Heart right ventricle (tissue), 16 donors: ENCODE measurements at places on chromosomes 3 and 15. TPM values are rescaled to one million over a fixed set of nuclear protein-coding genes. Genes with fewer than 3 reads are reported as not detected.

GRCh38 chr3:37862219-37862902 lies 681 bp downstream of the CTDSPL start:
- peak overlapping the region; percentile 81 for H3K27ac ChIP-seq
- H3K4me3 ChIP-seq: peak overlapping the region; percentile 72
- peaks cover 51% of the 10 kb centered on the region for H3K4me1 ChIP-seq

DNA sequence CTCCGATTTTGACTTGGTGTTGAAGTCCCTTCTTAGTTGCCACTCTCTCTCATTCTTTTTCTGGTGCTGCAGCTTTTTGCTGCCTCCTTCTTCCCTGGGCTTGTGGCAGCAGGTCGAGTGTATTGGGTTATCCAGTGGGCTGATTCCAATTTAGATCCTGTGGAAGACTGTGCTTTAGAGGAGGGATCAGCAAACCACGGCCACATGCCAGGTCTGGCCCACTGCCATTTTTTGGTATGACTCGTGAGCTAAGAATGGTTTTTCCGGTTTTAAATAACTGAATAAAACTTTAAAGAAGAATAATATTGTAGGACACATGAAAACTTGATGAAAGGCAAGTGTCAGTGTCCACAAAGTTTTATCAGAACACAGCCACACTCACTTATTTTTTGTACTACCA lies 330.5 kb downstream of the ROBO2 start:
- H3K27me3 ChIP-seq: no peaks in the 10 kb centered on the region
- DNase-seq: peak; percentile 12
- H3K4me1 ChIP-seq: no peaks in the 10 kb centered on the region
- H3K4me3 ChIP-seq: no peak overlapping the region
- H3K36me3 ChIP-seq: no peaks in the 10 kb centered on the region

DNA sequence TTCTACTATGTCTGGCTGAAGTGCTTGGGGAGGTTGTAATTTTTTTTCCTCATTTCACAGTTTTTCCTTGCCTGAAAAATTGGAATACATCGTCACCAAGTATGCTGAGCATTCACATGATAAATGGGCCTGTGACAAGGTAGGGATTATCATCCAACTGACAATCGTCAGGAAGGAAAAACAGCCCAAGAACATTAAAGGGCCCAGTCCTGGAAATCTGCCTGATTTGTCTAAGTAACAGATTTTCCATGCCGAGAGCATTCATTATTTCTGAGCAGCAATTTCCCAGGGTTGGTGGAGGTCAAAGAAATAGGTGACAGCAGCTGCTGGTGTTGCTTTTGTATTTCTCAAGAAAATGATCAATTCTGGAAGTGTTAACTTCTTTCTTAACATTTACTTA lies 226.0 kb upstream of the CHRM5 start:
- H3K4me3 ChIP-seq: no peak overlapping the region
- H3K4me1 ChIP-seq: no peaks in the 10 kb centered on the region
- DNase-seq: no peak
- H3K27me3 ChIP-seq: peaks cover 6% of the 10 kb centered on the region
- no peak overlapping the region for H3K27ac ChIP-seq

The GPR87 gene
- total RNA-seq: not detected

- no peak overlapping the region for H3K4me3 ChIP-seq
- H3K27ac ChIP-seq: no peak overlapping the region
- H3K36me3 ChIP-seq: no peaks in the 10 kb centered on the region
- DNase-seq: no peak
- H3K27me3 ChIP-seq: no peaks in the 10 kb centered on the region
- peaks cover 18% of the 10 kb centered on the region for H3K4me1 ChIP-seq
These were observed 27.6 kb downstream of the TBC1D2B start for GRCh38 chr15:78049691-78050440.

DNA sequence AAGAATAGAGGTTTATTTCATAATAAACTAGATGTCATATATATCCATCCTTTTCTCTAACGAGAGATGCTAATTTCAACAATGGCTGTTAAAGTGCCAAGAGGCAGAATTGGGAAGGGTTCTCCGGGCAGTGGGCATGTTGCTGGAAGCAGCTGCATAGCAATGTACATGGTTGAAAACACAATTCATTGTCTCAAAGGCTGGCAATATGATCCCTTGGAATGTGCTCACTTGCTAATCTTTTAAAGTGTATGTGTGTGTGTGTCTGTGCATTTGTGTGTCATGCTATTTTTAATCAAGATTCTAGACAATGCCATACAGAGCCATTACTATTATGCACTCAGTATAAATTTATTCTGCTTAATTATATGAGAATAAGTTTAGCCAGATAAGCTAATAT lies 1020.3 kb downstream of the NAALADL2 start:
- no peak for DNase-seq
- no peaks in the 10 kb centered on the region for H3K36me3 ChIP-seq
- H3K27ac ChIP-seq: no peak overlapping the region
- H3K27me3 ChIP-seq: no peaks in the 10 kb centered on the region

- H3K27ac ChIP-seq: no peak overlapping the region
- no peaks in the 10 kb centered on the region for H3K36me3 ChIP-seq
- H3K4me3 ChIP-seq: no peak overlapping the region
- no peaks in the 10 kb centered on the region for H3K27me3 ChIP-seq
These were observed 74.0 kb upstream of the NMNAT3 start for GRCh38 chr3:139751789-139752188.

GRCh38 chr3:104669083-104669482 lies 697.6 kb upstream of the ALCAM start:
- H3K27ac ChIP-seq: no peak overlapping the region
- no peaks in the 10 kb centered on the region for H3K36me3 ChIP-seq
- DNase-seq: no peak
- H3K27me3 ChIP-seq: no peaks in the 10 kb centered on the region
- no peaks in the 10 kb centered on the region for H3K4me1 ChIP-seq

The FAM107A gene
- 39.8 TPM for total RNA-seq

- H3K27me3 ChIP-seq: no peaks in the 10 kb centered on the region
These were observed 366.6 kb downstream of the AGBL1 start for GRCh38 chr15:86446253-86446640.

- no peaks in the 10 kb centered on the region for H3K27me3 ChIP-seq
- no peak for DNase-seq
- no peaks in the 10 kb centered on the region for H3K36me3 ChIP-seq
- H3K4me1 ChIP-seq: peaks cover 66% of the 10 kb centered on the region
- peak overlapping the region; percentile 75 for H3K27ac ChIP-seq
These were observed 4.7 kb downstream of the EHD4 start for GRCh38 chr15:41967506-41968206.

GRCh38 chr15:65028338-65028737 lies 1.1 kb downstream of the MTFMT start:
- peak overlapping the region; percentile 42 for H3K27ac ChIP-seq
- DNase-seq: no peak
- no peaks in the 10 kb centered on the region for H3K27me3 ChIP-seq
- H3K36me3 ChIP-seq: peaks cover 37% of the 10 kb centered on the region
- H3K4me1 ChIP-seq: peaks cover 18% of the 10 kb centered on the region
